Vagina (tissue), 2 donors: ENCODE measurements at places on chromosomes 4 and X.

DNA sequence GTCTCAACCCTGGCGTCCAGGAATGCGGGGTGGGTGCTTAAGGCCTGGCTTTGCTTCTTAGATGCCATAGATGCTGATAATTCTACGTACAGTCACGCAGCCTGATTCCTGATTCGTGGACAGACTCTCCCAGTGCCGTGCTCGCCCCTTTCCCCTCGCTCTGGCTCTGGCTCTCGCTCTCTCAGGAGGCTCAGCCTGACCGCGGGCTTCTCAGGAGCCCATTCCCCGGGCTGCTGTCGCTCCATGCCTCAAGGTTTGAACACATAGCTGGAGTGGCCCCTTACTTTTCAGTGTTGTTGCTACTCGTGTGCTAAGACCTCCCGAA is 59.2 kb upstream of the ZC4H2 start:
- DNase-seq, result no peak

- DNase-seq, result no peak
These were observed 895 bp downstream of the SMIM14 start for GRCh38 chr4:39637586-39638353.

- no peak for DNase-seq
These were observed 2.5 kb upstream of the CDKL5 start for GRCh38 chrX:18422886-18423285.

DNA sequence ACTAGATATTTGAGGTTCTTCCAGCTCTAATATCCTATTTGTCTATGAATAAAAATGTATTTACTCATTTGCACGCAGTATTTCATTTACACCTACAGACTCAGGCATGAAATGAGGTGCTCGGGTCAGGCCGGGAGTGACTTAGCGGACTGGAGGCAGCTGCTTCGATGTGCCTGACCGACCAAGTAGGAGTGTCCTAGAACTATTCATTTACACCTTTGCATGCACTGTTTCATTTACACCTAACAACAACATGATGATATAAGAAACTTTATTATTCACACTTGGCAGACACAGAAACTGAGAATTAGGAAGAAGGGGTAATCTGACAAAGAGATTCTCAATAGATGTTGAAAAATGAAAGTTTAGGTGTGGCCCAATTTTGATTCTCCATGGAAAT is 28.7 kb upstream of the FAT1 start:
- no peak for DNase-seq

DNA sequence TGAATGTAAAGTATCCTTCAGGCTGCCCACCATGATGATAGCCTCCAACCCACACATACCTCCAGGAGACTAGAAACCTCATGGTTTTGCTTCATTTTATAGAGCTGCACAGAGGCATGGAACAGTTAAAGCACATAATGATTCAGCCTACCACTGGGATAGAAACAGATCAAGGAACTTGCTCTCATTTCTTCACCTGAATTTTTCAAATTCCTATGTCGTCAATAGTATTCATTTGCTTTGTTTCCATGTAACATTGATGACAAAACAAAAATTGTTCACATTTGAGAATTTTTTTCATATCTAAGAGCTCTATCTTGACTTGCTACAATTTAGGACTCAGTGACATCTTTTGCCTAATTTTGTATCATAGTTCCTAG is 51.5 kb upstream of the ATOH1 start:
- DNase-seq, result no peak

DNA sequence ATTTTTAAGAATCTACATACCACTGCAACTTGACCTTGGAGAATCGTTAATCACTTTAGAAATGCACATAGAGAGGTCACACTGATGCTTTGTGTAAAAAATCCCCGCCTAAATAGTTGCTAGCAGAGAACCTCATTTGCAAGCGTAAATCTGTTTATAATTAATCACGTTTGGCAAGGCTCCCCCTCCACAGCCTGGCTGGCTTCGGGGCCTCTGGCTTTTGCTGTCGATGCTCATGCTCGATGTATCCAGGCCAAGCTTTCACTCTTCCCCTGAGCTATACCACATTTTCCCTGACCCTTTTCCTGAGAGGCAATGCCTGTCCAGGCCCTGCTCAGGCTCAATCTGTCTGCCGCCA is 23.4 kb downstream of the CYTL1 start:
- DNase-seq, result no peak

DNA sequence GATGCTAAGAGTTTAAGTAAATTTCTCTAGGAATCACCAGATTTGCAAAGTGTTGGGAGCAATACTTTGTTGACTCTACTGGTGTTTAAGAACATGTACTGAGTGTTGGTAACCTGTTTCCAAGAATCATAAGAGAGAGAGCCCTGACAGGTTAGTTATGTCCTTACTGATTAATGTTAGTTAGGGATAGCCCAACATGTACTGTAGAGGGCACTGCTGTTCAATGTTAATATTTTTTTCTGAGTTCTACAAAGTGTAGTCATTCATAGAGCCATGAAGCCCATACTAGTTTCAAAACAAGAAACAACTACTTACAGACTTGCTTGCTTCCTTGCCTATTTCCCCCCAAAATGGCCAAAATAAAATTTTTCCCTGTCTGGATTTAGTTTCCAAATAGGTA is 11.9 kb downstream of the TMPRSS11D start:
- no peak for DNase-seq

GRCh38 chr4:111501946-111502345 is 643.3 kb upstream of the FAM241A start:
- no peak for DNase-seq

DNA sequence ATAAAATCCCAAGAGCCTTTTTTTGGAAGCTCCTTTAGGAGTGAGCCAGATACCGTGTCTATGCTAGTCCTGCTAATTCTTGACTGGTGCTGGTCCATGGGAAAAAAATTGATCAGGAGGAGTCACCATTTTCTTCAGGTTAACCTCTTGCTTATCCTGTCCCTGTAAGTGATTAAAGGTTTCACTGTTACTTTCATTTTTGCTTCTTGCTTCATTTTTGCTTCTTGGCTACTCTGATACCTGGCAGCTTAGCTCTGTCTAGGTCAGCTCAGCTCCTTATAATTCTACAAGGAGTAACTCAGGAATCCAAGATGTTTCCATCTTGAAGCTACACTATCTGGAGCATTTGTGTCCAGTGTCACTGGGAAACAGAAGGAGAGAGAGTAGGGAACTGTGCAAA is 45.7 kb downstream of the AFM start:
- DNase-seq, result no peak

DNA sequence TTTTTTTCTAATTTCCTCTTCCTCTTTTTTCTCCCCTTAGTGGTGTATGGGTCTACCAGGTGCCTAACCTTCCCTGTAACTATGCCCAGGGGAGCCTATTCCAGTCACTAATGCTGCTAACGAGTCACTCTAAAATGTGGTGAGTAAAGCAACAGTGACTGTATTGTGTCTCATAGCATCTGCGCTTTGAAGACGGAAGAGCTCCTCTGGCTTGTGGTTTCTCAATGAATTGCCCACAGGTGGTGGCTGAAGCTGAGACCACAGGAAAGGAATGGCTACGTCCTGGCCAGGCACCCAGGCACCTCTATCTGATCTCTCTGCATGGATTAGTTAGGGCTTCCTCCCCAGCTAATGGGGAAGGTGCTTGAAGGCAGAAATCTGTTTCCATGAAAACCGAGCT is 763.5 kb upstream of the FRG1 start:
- no peak for DNase-seq

GRCh38 chr4:84644087-84644486 is 61.2 kb downstream of the CDS1 start:
- no peak for DNase-seq

GRCh38 chr4:133188433-133189146 is 39.5 kb downstream of the PCDH10 start:
- DNase-seq, result no peak

GRCh38 chr4:177177541-177178081 is 132.1 kb upstream of the NEIL3 start:
- DNase-seq, result no peak

GRCh38 chr4:140091305-140091704 is 62.7 kb downstream of the MAML3 start:
- no peak for DNase-seq

GRCh38 chr4:125115941-125116340 is 198.8 kb upstream of the FAT4 start:
- DNase-seq, result no peak

- DNase-seq, result no peak
These were observed 53.2 kb upstream of the ABCG2 start for GRCh38 chr4:88211473-88212252.

DNA sequence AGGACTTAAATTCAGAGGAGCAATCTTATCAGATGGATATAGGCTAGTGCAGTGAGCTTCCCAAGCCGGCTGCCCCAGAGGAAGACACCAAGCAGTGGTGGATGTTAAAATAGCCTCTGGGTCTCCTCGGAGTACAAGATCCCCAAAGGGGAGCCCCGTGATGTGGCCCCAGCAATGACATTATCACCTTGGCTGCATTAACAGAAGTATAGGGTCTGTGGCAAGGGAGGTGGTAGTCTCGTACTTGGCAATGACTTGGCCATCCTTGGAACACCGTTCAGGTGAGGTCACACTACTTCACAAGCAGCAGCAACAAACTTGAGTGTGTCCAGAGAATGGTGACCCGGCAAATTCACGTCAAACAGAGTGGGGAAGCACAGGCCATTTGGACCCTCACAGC is 67.8 kb downstream of the PSAPL1 start:
- no peak for DNase-seq

- DNase-seq, result no peak
These were observed 7.3 kb upstream of the DTHD1 start for GRCh38 chr4:36274158-36274557.

GRCh38 chr4:2788532-2789103 is 4.3 kb upstream of the SH3BP2 start:
- DNase-seq, result peak; percentile 82

- no peak for DNase-seq
These were observed 130.2 kb upstream of the KIT start for GRCh38 chr4:54527532-54527931.

- no peak for DNase-seq
These were observed 35.4 kb upstream of the SPANXB1 start for GRCh38 chrX:140967036-140967435.

GRCh38 chrX:11367609-11368430 is 74.6 kb downstream of the AMELX start:
- DNase-seq, result no peak
